NCI-H1105 (cell line): ENCODE measurements at places on chromosomes 13 and 19.

GRCh38 chr13:91158017-91158395, 189.5 kb upstream of the MIR17HG start:
- no peak for DNase-seq

DNA sequence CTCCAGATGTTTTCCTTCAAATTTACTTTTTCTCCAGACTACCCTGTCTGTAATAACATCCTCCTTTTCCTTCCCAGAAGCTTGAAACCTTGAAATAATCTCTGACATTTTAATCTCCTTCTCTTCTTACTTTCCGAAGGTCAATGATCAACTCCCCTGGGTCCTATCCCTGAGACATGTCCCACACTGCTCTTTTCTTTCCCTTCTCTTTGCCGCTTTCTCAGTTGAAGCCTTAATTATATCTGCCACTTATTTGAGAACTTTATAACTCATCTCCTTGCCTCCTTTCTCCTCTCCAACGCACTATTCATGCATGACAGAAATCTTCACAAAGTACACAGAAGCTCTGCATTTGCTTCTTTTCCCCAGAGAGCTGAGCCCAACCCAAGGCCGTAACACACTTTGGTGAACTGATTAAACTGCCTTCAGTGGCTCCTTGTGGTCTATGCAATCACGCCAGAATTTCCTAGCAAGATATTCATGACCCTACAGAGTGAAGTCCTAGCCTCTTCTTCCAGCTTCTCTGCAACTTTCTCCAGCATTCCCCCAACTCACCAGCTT, 9.2 kb upstream of the WASF3 start:
- DNase-seq = no peak

- DNase-seq = no peak
These were observed 77.8 kb upstream of the RFC3 start for GRCh38 chr13:33740134-33740538.

GRCh38 chr19:30695171-30695875, 323.1 kb downstream of the ZNF536 start:
- DNase-seq = no peak

- DNase-seq = no peak
These were observed 8.5 kb downstream of the SH3GL1 start for GRCh38 chr19:4391701-4392483.

- no peak for DNase-seq
These were observed 836.4 kb downstream of the SLITRK6 start for GRCh38 chr13:84962849-84963248.

DNA sequence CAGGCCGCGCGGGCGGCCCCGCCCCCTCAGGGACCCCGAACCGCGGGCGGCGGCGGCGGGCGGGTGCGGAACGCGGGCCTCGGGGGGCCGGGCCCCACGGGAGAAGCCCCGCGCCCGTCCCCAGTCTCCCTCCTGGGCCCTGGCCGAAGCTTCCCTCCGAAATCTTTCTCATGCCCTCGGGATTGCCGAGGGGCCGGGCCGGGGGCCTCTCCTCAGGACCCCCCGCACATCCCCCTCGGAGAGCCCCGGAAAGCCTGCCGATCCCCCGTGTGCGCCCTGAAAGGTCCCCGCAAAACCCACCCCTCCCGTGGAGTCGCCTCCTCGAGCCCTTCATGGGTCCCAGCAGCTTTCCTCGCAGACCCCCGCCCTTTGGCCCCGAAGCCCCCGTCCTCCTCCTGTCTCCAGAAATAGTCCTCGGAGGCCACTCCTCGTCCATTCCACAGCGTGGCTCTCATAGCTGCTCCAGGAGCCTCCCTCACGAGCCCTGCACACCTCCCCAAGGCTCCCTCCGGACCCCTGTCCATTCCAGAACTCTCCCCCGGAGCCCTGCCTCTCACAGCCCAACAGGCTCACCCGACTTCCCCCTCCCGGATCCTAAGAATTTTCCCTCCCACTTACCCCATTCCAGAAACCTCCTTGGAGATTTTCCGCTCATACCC, 555 bp downstream of the SAMD4B start:
- DNase-seq = no peak

DNA sequence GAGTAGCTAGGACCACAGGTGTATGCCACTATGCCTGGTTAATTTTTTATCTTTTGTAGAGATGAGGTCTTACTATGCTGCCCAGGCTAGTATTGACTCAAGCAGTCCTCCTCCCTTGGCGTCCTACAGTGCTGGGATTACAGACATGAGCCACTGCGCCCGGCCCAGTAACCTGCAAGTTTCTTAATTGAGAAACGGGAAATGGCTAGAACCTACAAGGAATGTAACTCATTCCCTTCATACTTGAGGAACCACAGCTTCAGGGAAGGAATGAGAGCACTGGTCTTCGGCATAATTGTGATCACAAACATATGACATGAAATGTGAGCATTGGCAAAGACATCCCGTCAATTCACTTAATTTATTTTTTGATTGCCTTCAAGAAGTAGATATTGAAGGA, 157.0 kb downstream of the KLF5 start:
- no peak for DNase-seq

DNA sequence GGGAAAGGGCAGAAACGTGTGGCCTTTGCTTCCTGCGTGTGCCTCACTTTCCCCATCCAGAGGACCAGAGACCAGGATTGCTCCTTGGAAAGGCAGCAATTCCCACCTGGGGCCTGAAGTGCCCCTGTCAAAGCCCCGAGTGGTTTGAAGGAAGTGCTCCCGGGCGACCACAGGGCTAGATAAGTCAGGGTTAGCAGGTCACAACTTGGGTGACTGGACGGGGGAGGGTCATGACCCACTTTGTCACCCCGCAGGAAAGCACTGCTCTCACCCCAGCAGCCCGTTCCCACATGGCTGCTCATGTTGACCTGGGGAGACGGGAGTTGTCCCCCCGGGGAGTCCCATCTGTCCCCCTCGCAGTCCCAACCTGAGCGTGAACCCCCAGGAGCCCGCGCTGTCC, 459 bp downstream of the PRAM1 start:
- no peak for DNase-seq

DNA sequence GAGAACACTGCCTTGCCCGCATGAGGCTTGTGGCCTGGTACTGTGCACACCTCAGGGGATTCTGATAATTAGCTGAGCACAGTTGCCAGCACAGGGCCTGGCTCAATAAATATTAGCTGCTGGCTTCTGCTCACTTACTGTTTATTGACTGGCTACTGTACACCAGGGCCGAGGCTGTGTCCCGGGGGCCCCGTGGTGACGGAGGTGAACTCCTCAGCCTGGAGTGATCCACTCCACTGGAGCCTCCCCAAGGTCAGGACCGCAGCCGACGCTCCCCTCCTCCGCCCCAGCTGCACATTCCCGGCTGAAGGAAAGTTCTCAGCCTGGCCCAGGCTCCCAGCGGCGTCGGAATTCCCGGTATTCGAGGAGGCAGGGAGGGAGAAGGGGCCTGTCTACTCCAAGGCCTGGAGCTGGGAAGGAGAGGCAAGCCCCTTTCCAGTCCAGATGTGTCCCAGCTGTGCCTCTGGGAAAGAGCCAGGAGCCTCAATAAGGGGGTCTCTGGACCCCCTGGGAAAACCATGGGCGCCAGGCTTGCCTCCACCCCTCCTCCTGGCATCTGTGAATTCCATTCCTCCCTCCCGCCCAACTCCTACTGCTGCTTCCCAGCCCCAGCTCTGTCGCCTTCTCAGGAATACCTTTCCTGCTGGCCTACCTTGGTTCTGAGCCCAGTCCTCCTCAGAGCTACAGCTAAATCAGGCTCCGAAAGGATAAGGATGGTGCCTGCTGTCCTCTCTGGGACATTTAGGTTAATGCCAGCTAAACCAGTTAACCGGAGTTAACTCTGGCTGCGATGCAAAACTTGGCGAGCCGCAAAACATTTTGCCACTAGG, 7.3 kb downstream of the RPS16 start:
- DNase-seq = no peak

GRCh38 chr19:55146705-55147273, 2.2 kb downstream of the TNNT1 start:
- peak; percentile 79 for DNase-seq

GRCh38 chr13:48296528-48296927, 7.0 kb upstream of the RB1 start:
- no peak for DNase-seq

DNA sequence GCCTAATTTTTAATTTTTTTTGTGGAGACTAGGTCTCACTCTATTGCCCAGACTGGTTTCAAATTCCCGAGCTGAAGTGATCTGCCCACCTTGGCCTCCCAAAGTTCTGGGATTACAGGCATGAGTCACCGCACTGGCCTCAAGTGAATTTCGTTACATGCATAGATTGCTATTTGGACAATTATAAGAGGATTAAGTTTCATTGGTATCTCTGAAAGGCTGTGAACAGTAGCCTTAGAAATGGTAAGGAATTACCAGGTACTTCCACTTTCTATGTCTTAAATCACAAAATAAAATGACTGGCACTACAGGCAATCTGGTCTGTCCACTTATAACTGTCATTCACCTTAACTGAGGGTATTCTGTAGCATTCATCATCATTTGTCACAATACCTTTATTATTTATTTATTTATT, 2.9 kb upstream of the CCDC9 start:
- no peak for DNase-seq

DNA sequence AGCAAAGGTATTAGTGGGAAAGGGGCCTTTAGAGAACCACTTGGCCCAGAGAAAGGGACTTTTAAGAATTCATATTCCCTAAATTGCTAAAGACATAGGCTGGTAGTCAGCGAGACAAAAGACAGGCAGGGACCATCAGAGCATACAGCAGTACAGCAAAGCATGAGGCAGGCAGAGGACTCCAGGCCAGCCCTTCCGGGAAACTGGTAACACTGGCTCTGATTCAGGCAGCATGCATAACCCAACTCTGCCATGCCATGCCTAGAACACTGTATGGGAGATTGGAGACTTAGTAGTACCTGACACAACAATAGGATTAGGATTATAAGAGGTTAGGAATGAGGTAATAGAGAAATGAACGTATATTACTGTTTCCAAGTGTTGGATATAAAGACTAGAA, 34.9 kb downstream of the CAB39L start:
- DNase-seq = no peak

DNA sequence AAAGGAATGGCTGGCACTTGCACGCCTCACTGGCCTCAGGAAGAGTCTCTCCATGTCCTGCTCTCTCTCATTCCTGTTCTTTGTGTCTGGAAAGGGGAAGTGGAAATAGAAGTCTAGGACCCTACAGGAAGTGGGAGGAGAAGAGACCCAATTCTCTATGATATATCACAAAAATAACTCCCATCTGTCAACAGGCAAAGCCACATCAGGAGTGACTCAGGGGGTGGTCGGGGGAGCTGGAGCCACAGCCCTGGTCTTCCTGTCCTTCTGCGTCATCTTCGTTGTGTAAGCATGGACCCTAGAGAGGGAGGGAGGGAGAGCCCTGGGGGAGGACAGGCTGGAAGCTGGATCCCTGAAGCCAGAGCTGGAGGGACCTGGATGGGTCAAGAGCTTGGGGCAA, 3.0 kb downstream of the SIGLEC9 start:
- DNase-seq = no peak

GRCh38 chr13:30241532-30241931, 65.8 kb downstream of the KATNAL1 start:
- DNase-seq = no peak

- no peak for DNase-seq
These were observed 130.2 kb downstream of the MIPEP start for GRCh38 chr13:23758798-23759527.
